T-helper 17 cell (primary cell): ENCODE measurements at places on chromosomes 13 and 19.

- no peak for DNase-seq
These were observed 38.2 kb upstream of the IGSF23 start for GRCh38 chr19:44575116-44575700.

DNA sequence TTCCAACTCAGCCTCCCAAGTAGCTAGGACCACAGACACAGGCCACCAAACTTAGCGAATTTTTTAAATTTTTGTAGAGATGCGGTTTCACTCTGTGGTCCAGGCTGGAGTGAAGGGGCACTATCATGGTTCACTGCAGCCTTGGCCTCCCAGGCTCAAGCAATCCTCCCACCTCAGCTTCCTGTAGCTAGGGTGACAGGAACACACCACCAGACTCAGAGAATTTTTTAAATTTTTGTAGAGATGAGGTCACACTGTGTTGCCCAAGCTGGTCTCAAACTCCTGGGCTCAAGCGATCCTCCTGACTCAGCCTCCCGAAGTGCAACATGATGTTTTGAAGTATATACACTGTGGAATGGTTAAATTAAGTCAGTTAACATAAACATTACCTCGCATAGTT is 263.6 kb downstream of the OXGR1 start:
- DNase-seq, result no peak

DNA sequence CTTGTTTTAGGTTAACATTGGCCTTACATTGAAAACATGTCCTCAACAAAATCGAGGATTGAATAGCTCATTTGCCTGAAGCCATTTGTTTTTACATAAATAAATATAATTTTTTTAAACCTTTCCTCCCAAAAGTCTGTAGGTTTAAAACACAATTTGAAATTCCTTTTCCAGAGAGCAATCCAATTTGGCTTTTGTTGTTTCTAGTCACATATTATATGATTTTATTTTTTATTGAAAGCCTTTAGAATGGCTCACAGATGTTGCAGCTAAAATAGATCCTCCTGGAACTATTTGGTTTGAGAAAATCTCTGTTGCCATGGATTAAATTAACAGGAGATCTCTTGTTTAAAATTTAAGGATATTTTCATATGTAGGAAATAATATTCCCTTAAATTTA is 512.6 kb downstream of the KLF5 start:
- DNase-seq, result no peak

DNA sequence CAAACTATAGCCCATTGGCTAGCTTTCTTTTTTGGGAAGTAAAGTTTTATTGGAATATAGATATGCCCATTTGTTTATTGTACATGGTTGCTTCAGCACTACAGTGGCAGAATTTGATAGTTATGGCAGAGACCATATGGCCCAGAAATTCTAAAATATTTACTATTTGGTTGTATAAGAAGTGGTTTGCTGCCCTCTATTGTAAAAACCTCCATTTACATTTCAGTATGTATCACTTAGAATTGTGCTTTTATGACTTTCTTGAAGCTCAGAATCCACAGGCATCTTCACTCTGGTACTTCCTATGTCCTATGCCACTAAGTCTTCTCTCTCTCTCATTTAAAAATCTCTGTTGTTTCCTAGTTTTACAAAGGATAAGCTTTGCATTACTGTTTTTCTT is 37.7 kb downstream of the DLEU7 start:
- DNase-seq, result no peak

DNA sequence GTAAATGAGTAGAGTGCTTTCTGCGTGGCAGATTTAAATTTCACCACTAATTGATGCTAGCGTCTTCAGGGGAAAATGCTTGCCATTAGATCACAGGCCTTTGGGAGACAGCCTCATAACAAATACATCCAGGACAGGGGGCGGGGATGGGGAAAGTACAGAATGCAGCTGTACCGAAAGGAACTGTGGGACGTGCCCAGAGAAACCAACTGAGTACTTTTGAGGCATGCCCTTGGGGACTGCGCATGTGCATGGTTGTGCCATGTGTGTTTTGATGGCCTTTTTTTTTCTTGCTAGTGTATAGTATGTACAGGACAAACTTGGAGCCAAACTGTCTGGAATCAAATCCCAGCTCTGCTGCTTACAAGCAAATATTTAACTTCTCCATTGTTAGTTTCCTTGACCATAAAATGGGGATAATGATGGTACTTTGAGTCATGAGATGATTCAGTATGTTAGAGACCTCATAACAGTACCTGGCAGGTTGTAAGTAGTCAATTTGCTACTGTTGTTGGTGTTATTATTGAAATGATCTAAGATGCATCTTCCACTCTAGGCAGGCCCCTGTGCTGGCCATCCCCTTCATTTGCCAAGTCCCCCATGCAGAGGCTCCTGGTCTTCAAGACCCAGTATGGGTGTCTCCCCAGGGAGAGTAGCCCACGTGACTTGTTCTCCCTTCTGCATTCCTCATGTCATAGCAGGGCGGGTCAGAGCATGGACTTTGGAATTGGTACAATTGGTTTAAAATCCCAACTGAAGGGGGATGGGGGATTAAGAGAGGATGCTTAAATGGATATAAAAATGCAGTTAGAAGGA is 68.3 kb upstream of the NPAS1 start:
- DNase-seq, result no peak

- no peak for DNase-seq
These were observed 3.3 kb downstream of the EEF2 start for GRCh38 chr19:3981736-3982681.

DNA sequence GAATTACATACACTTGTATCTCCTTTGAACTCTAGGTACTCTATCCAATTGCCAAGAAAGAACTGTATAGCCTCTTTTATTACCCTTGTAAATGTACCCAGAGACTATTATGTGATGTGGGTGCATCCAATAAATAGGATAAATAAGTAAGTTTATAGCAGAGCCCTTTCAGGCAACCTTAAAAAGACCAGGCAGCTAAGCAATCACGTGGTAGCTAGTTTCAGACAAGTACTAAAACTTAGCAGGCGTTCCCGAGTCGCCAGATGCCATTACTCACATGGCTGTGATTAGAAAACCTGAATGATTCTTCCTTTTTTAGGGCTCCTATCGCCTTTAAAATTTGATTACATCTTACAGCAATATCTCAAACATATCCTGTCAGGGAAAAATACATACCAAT is 1303.0 kb downstream of the EFNB2 start:
- DNase-seq, result no peak

DNA sequence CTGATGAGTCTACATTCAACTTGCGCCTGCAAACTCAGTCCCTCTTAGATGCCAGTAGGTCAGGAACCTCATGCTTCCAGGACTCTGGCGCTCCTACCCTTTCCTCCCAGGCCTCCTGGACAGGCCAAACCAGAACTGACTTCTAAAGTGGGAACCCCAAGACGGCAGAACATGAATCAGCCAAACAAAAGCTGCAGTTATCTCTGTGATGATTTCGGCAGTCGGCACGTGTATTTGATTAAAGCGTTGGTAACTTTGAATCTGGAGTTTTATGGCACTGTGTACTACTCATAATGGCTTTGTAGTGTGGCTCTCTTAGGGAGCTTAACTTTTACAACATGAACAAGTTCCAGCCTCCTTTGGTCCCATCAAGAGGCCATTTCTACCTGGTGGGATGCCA is 13.7 kb downstream of the ACTN4 start:
- DNase-seq, result no peak

GRCh38 chr13:94317063-94317491 is 162.4 kb downstream of the DCT start:
- DNase-seq, result no peak

DNA sequence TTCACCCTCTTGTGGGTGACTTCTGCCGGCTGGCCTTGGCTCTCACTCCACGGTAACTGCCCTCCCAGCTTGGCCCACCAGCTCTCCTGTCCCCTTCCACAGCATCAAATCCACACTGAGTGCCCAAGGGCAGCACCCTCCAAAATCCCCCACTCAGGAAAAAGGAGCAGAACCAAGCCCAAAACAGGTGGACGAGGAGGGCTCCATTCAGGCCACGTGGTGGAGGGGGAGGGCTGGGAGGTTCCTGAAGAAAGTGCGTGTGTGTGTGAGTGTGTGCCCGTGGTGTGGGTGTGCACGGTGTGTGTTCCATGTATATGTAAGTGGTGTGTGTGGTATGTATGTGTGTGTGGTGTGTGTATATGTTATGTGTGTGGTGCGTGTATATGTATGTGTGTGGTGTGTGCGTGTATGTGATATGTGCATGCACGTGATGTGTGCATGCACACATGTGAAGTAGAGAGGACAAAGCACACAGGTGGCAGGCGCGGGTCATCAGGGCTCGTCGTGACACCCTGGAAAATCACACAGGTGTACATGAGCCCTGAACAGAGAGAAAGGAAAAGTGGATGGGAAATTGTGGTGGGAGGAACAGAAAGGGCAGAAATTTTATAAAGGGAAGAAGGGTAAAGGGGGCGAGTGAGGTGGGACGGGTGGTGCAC is 76.9 kb downstream of the COL4A1 start:
- no peak for DNase-seq

- no peak for DNase-seq
These were observed 30.9 kb downstream of the MLLT1 start for GRCh38 chr19:6248844-6249243.

GRCh38 chr13:106987427-106987785 is 419.5 kb upstream of the ARGLU1 start:
- DNase-seq, result no peak

- peak; percentile 43 for DNase-seq
These were observed 12.5 kb downstream of the FEM1A start for GRCh38 chr19:4803736-4804695.

GRCh38 chr19:37654118-37654517 is 1.1 kb downstream of the ZFP30 start:
- DNase-seq, result no peak
